ENCODE measurements at places on chromosomes 2 and 18.

GRCh38 chr2:203983064-203983715 is 46.6 kb downstream of the ICOS start:
- DNase-seq: no peak

DNA sequence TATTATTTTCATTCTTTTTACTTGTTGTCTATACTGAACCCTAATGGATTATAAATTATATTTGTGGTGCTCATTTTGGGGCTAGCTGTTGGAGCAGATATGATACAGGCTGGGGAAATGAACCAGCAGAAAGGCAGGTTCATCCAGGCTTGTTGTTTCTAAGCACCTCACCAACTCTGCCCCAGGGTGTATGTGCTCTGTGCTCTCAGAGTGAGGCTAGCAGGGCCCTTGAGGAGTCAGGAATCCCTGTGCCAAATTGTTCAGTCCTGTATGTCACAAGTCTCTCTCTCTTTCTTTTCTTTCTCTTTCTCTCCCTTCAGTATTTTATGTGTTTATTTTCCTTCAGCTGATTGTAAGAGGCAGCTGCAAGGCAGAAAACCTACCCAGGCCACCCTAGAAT is 181.1 kb upstream of the DPP10 start:
- DNase-seq: no peak

GRCh38 chr2:19109518-19109917 is 248.9 kb downstream of the OSR1 start:
- DNase-seq: peak; percentile 18

- no peak for DNase-seq
These were observed 33.6 kb downstream of the NCAPH start for GRCh38 chr2:96369186-96369585.

- no peak for DNase-seq
These were observed 85.4 kb downstream of the ARHGAP28 start for GRCh38 chr18:6814882-6815425.

DNA sequence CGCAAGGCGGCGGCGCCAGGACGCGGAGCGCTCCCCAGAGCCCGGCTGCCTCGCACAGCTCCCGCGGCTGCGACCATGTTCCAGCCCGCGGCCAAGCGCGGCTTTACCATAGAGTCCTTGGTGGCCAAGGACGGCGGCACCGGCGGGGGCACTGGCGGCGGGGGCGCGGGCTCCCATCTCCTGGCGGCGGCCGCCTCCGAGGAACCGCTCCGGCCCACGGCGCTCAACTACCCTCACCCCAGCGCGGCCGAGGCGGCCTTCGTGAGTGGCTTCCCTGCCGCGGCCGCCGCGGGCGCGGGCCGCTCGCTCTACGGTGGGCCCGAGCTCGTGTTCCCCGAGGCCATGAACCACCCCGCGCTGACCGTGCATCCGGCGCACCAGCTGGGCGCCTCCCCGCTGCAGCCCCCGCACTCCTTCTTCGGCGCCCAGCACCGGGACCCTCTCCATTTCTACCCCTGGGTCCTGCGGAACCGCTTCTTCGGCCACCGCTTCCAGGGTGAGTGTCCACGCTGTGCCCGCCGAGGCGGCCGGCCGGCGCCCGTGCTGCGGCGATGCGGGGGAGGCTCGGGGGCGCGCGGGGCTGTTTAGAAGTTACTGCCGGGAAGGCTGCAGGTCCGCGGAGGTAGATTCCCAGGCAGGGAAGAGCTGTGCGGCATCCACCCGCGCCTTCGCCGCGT is 696 bp downstream of the EMX1 start:
- no peak for DNase-seq

DNA sequence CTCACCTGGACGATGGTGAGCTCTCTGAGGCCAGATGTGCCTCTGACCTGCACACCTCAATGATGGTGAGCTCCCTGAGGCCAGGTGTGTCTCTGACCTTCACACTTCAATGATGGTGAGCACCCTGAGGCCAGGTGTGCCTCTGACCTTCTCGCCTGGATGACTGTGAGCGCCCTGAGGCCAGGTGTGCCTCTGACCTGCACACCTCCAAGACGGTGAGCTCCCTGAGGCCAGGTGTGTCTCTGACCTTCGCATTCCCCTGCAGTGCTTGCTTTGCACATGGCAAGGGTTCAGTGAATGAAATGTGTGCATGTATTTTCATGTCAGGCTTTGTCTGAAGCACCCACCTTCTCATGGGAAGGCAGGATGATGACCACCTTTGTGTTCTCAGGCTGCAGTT is 95.5 kb downstream of the PTGR3 start:
- no peak for DNase-seq

- DNase-seq: no peak
These were observed 7.9 kb downstream of the ARL4C start for GRCh38 chr2:234488913-234489451.

- no peak for DNase-seq
These were observed 22.1 kb downstream of the CHCHD5 start for GRCh38 chr2:112606547-112606946.

DNA sequence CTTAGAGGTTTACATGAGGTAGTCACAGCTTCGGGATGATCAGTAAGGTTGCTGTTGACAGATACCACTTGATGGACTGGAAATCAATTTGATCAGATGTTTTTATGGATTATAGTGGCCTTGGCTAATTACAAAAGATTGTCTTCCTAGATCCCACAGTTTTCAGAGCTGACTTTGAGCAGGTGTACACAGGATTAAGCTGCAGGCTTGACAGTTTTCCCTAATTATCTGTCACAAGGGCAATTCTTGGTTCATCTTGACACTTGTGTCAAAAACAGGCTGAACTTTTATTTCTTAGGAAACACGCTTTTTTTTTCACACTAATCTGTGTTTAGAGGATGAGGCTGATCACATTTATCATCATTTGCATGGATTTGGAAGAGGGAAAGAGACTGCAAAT is 824.0 kb upstream of the PIK3C3 start:
- no peak for DNase-seq

- no peak for DNase-seq
These were observed 1235.3 kb upstream of the ZEB2 start for GRCh38 chr2:145755019-145755837.

DNA sequence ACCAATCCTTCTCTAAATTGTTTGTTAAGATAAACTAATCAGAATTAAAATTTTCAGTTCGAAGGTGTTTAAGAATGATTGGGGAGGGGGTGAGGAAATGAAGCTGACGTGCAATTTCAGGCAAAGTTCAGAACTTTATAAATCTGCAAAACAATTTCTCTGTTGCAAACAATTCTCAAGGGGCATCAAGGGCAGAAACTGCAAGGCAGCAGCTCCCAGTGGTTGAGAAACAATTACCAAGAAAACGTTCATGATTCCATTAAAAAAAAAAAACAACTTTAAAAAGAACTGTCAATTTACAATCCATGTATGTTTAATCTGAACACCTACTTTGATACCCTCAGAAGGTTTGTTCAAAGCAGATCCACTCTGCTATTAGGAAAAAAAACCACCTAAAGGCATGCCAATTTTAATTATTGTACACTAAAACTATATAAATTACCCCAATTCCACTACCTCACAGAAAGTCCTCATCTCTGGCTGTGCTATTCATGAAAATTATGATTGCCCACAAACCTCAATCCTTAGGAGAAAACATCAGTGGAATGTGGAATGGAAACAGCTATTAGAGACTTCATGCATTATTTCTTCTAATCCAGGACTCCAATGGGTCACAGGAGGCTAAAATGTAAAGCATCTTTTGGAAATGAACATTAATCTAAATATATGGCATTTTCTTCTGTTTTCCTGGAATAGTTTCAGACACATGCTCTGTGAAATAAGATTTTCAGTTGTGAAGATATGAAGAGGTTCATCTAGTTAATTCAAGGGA is 119.9 kb upstream of the ACVR1C start:
- DNase-seq: peak; percentile 56

GRCh38 chr2:98577313-98577712 is 31.0 kb downstream of the COA5 start:
- no peak for DNase-seq

DNA sequence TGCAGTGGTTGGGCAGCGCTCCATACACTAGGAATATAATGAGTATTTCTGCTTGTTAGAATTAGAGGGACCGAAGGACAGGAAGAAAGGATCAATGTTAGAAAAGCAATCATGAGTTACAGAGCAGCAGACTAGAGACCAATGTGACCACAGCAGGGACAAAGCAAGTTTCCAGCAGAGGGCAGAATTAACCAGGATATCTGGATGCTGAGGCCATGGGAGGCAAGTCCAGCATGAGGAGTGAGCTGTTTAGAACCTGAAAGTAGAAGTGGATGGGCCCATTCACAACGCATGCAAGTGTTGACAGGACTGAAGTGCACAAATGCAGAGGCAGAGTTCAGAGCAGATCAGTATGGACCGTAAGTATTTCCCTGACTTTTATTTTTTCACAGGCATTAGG is 910.4 kb upstream of the GYPC start:
- DNase-seq: no peak

- DNase-seq: peak; percentile 56
These were observed 115.0 kb upstream of the LGALSL start for GRCh38 chr2:64338910-64339500.

- no peak for DNase-seq
These were observed 599.8 kb downstream of the NRXN1 start for GRCh38 chr2:50431958-50432650.

DNA sequence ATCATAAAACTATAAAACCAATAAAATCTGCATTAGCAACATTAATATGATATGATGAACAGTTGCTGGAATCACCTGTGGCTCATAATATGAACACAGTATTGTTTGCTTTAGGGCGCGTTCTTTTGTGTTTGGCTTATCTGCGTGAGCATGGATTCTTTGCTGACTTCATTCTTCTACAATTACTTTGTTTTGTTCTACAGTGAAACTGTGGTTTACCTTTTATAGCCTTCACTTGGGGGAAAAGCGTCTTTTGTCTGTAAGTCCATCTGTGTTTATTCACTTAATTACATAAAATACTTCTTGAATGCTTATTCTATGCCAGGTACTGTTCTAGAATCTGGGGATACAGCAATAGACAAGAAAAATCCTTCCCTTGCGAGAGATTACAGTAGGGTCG is 74.0 kb upstream of the SEC11C start:
- no peak for DNase-seq

GRCh38 chr18:7133181-7133580 is 15.6 kb upstream of the LAMA1 start:
- peak; percentile 44 for DNase-seq

GRCh38 chr18:48949606-48950535 is 894 bp downstream of the SMAD7 start:
- peak; percentile 53 for DNase-seq

DNA sequence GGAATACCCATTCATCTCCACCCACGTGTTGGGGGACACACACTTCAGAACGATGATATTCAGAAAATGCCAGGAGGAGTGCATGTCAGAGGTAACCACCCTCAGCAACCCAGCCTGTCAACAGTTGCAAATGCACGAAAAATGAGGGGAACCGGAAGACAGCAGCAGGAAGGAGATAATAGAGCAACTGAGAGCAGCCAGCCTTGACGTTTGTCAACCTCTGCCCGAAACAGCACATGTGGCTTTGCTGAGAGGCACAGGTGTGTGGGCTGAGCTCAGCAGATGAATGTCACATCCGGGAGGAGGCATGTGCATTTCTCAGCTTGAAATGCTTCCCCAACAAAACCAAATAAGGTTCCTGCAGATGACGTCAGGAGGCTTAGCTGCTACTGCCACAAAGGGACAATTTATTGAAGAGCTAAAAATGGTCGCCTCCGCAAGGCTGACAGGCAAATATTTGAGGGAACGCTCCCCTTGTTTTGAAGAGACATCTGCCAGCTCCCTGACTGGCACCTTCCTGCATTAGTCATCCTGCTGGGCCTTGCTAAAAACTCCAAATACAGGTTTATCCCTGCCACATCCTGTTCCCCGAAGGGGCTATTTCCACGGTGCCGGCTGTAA is 419.0 kb downstream of the NBAS start:
- DNase-seq: no peak

GRCh38 chr2:208609166-208609804 is 202.7 kb downstream of the PTH2R start:
- DNase-seq: no peak

DNA sequence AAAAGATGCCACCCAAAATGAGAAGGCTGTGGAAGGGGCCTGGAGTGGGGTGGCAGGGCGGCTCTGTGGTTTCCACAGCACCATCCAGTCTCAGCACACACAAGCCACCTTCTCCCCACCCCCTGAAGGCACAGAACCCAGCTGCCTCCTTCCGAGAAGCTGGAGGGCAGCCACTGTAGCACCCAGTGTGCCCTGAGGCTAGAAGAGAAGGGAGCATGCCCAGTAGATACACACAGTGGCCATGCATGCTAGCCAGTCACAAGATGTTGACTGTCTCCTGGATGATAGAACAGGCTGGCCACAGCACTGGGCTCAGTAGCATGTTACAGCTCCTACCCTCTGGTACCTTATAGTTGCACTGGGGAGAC is 148.9 kb upstream of the EPAS1 start:
- no peak for DNase-seq

DNA sequence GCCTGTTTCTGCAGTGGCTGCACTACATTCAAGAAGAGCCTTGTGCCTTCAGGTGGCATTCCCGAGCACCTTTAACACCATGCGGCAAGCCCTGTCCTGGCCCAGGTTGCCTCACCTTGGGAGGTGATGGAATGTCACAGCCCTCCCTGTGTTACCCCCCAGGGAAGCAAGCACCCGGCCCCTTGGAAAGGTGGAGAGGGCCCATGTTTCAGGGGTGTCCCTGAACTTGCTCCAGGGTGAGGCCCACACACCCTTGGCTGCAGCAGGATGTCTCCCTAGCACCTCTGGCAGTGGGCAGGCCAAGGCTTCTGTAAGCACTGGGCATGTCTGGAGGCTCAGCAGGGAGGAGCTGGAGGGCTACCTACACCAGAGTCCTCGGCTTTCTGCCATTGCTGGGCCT is 29.3 kb upstream of the ACAA2 start:
- no peak for DNase-seq

DNA sequence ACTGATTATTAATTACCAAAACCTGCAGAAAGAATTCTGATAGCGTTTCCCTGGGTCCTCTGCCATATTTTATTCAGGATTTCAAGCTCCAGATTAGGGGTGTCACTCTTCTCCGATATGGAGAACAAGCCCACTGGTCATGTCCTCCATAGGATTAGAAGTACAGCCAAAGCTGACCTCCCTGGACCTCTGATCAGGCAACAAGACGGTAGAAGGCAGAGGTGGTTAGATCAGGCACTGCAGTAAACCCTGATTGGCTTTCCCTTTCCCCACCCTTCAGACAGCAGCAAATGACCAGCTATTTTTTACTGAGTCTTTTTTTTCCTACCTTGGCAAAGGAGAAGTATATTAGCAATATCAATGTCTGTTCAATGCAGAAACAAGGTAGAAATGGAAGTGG is 37.7 kb downstream of the SPC25 start:
- DNase-seq: no peak

All from astrocyte of the spinal cord (primary cell).